ENCODE measurements at places on chromosomes 11 and 22.

GRCh38 chr11:19955660-19956059 lies 204.6 kb downstream of the DBX1 start:
- DNase-seq: no peak

GRCh38 chr22:45583504-45583903 lies 80.8 kb downstream of the FBLN1 start:
- DNase-seq: no peak

DNA sequence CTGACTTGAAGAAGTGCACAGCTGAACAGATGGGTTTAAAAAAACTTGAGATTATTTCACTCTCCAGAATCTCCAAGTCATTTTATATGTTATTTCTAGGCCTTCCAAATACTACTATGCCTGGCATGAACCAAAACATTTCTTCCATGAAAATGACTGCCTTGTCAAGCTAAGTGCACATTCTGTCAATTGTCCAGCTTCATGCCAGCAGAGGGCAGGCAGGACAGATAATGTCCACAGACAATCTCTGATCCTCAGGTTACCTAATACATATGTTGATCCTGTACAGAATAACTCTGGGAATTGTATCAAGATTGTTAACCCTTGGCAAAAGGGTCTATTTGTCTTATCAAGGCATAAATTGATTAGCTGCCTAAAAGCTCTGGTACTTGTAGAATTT lies 229.5 kb downstream of the AASDHPPT start:
- DNase-seq: no peak

GRCh38 chr11:110196884-110197420 lies 99.5 kb downstream of the RDX start:
- no peak for DNase-seq

DNA sequence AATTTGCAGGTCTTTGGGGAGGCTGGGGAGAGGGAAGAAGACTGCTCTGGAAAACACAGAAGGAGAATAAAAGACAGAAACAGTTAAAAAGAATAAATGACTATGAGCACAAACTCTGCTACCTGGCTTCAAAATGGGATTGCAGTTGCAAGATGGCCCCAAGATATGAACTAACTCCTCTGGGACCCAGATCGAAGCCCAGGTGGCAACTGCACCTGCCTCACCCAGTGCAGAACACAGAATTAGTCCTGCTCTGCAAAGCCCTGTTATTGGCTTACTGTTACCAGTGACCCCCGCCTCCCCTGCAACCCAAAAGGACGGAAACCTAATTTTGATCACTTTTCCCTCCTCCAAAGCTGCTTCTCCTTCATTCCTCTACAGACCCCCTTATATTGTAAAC lies 35.9 kb upstream of the POU2AF1 start:
- DNase-seq: no peak

DNA sequence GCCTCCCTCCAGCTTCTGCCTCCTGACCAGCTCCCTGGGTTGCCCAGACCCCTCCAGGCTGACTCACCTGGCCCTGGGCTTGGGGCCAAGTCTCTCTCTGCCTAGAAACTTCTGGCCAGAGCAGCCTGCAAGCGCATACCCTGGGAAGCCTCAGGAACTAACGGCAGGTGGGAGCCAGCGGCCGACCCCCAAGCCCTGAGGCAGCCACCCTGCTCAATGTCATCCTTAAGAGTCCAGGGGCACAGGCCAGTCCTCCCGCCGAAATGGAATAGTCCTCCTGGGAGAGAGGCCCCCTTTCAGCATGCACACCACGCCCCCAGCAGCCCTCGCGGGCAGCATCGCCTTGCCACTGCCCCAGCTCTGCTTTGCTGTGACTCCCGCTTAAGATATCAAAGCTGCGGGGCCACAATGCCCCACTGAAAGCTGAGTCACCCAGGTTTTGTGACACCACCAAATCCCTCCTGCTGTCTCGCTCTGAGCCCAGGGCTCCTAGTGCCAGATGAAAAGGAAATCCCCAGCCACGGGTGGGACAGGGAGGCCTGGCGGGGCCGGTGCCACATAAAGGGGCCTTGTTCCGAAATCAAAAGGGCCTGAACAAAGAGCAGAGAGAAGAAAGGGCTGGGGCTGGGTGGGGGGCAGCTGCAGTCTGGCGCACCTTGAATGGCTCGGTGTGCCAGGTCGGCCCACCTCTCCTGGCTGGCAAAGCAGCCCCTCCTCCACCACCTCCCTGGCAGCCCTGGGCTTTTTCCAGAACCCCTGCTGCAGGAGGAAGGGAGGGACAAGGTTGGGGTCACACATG lies 21.4 kb upstream of the FGF3 start:
- no peak for DNase-seq

GRCh38 chr11:91078221-91078620 lies 855.4 kb upstream of the CHORDC1 start:
- no peak for DNase-seq

DNA sequence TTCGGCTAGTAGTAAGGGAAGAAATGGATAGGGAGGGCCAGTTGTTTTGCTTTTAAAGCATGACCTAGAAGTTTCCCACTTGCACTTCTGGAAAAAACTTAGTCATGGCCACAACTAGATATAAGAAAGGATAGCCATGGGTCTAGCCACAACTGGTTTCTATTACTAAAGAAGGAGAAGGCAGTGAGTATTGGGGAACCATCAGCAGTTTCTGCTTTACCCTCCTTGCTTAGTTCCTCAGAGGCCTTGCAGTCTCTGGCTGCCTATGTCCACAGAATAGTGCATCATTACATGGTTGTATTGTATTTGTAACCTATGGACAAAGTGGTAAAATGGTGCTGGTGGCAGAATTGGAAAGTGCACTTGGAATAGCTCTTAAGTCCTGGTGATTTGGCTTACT lies 35.6 kb downstream of the NXPE1 start:
- no peak for DNase-seq

- DNase-seq: no peak
These were observed 85.0 kb upstream of the EED start for GRCh38 chr11:86159581-86159891.

GRCh38 chr11:47848700-47849155 lies 578 bp upstream of the NUP160 start:
- DNase-seq: no peak
